Activated CD4-positive, alpha-beta T cell treated with anti-CD3 and anti-CD28 coated beads, Interleukin-2, amount 50 U/mL, for 24 hours (primary cell): ENCODE measurements at places on chromosomes 2 and 18.

- DNase-seq: no peak
These were observed 72.8 kb downstream of the PLEKHA3 start for GRCh38 chr2:178553047-178553446.

DNA sequence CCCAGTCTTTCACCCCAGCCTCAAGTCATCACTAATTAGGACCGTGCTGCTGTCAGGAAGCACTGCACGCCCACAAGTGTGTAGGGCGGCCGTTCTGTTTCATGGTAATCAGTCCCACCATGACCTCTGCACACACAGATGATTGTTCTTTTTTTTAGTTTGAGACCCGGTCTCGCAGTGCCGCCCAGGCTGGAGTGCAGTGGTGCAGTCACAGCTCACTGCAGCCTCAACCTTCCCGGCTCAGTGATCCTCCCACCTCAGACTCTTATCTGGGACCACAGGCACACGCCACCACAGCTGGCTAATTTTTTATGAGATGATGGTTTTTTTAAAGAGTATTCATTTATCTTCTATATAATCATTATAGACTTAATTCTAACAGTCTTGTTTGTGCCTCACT is 1.8 kb upstream of the IAH1 start:
- no peak for DNase-seq

- DNase-seq: no peak
These were observed 43.4 kb downstream of the MRO start for GRCh38 chr18:50776383-50776782.

GRCh38 chr18:58045242-58046092 is 1.4 kb downstream of the NEDD4L start:
- peak; percentile 17 for DNase-seq

DNA sequence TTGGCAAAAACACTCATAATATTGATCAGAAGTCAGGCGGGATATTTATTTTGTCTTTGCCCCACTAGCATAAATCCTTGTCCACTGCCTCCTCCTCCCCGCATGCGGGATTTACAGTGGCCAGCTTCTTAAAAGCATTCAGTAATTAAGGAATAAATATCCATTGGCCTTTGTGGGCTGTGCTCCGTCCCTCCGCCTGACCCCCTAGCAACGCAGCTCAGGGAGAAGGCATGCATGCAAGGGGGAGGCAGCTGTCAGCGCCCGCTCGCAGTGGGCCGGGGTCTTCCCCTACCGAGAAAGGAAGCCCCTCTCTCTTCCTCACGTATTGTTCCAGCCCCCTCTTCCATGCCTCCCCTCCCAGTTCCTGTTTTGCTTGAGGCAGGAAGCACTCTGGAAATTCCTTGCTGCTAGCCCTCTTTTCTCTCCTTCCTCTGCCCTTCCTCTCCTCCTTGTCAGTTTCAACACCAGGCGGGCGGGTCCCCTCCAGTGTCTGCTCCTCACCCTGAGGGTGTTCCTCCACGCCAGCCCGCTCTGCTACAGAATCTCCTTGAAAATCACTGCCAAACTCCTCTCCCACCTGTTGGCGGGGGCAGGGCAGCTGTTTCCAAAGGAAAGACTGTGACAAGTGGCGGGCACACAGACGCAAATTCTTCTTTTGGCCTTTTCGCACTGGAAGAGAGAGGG is 60.1 kb downstream of the GBX2 start:
- no peak for DNase-seq

DNA sequence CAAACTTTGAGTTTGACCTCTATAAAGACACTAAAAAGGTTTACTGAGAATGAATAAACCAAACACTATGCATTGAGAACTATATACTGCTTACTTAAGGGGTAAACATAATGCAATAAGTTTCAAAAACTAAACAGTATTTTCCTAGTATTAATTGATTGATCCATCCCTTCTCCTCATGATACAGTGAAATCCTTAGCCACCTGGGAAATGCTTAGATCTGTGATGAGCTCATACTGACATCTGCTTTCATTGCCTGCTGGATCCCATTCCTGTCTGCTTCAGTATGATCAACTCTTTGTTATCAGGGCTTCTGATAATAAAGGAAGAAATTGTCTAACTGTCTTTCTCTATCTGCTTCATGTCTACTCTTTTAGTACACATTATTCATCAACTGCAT is 74.9 kb upstream of the UBE2E3 start:
- no peak for DNase-seq

DNA sequence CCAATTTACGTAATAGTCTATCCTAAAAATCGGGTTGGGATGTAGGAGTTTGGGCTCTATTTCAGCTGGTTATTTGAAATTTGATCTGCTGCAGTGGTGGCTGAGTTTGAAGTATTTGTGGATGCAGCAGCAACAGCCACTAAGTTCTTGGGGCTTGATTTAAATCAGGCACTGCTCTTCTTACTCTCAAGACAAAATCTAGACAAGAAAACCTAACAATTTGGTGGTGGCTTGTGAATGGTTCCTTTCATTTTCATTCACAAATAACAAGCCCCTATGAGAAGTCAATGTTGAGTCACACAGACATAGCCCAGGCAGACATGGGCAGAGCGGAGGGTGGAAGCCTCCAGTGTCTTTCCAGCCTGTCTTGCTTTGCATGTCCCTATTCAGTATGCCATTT is 199.3 kb downstream of the LTBP1 start:
- no peak for DNase-seq

DNA sequence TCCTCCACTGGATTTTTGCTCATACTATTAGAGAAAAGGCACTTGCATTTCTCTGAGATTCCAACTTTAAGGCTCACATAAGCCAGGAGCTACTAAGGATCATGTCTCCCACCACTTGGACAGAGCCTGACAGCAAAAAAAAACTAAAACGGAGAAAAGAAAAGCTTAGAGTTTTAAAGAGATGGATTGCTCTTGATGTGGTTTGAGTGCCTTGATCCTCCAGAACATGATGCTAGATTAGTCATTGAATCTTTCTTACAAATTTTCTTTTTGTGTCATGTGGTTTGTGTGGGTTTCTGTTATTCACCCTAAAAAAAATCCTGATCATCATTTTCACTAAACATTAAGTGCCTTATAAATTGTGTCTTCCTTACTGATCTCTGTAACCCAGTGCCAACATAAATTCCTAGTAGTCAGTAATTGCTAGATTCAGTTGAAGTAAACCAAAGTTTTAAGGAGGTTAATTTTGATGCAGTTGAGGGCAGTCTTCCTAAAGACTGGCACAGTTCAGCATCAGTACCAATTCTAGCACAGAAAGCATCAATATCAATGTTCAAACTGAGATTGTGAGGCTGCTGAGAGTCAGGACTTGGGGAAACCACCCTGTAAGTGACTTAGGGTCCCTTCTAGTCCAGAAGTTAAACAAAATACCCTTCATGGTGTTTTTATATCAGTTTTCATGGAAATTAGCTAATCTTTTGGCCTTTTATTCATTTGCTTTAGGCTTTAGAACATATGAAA is 206.3 kb downstream of the RAD51AP2 start:
- DNase-seq: no peak

DNA sequence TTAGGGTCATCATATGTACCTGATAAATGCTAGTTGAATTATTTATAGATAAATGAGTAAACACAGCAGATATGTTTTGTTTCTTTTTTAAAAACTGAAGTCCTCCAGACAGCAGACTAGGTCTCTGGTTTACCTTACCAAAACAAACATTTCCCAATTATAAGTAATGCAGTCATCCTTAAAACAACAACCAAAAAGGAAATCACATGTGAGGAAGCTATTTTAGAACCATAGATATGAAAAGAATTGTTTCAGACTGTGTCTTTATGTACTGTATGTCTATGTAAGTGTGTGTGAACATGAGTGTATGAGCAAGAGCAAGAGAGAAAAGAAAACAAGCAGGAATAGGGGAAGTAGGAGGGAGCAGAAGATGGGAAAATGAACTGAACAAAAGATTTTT is 441.0 kb downstream of the CPS1 start:
- DNase-seq: no peak

- DNase-seq: no peak
These were observed 37.1 kb downstream of the ICOS start for GRCh38 chr2:203973676-203974075.

GRCh38 chr2:201774546-201774945 is 6.2 kb downstream of the ALS2 start:
- no peak for DNase-seq

DNA sequence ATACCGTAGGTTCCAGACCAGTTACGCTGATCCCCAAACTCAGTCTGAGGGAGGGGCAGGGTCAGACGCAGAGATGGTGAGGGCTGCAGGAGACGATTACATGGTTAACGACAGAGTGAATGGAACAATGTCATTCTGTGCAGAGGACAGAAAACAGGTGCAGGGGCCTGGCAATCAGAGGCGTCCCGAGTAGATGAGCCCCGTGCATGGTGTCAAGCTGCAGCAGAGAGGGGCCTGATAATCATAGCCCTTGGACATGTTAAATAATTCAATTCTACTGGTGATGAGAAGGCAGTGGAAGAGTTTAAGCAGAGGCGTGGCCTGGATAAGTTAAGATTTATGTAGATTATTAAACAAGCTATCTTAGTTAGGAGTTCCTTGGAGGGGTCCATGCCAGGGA is 178.6 kb downstream of the MYT1L start:
- no peak for DNase-seq
